Mucosa of gallbladder (tissue), 1 donor: ENCODE measurements at places on chromosomes 7 and 10.

- DNase-seq = no peak
Observed at GRCh38 chr10:55311848-55312635, 511.0 kb upstream of the PCDH15 start.

DNA sequence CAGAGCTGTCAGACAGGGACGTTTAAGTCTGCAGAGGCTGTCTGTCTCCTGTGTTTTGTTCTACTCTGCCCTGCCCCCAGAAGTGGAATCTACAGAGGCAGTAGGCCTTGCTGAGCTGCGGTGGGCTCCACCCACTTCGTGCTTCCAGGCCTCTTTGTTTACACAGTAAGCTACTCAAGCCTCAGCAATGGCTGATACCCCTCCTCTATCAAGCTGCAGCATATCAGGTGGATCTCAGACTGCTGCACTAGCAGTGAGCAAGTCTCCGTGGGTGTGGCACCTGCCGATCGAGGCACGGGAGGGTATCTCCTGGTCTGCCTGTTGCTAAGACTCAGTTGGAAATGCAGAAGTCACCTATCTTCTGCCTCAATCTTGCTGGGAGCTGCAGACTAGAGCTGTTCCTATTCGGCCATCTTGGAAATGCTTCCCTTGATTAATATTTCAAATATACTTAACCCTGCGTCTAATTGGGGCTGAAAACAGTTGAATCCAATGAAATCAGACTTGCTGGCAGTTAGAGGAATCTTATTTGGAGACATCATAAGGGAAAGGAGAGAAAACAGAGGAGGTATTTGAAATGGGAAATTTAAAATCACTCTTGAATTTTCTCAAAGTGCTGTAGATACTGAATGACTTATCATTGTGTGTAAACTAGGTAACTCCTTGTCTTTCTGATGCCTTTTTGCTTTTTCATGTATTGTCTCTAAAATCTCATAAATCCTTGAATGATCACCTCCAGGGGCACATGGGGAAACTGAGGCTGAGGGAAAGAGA is 13.8 kb upstream of the CYP3A5 start:
- peak; percentile 49 for DNase-seq

DNA sequence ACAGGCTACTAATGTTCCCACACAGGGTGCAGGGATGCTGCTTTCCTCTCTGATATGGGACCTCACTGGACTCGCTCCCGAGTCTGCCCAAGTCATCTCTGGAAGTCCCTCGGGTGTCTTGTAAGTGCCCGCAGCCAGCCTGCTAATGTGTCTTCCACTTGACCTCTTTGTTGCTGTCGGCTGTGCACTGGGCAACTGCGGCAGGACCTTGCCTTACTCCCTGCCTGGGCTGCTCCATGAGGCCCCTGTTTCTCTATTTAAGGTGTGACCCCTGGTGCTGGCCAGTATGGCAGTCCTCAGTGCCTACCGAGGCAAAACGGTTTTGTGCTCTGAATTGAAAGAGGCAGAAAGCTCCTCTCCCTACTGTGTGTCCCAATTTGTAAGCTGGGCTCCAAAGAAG is 88.8 kb upstream of the DUSP5 start:
- no peak for DNase-seq

GRCh38 chr10:101834341-101834740 is 9.3 kb downstream of the KCNIP2 start:
- no peak for DNase-seq

DNA sequence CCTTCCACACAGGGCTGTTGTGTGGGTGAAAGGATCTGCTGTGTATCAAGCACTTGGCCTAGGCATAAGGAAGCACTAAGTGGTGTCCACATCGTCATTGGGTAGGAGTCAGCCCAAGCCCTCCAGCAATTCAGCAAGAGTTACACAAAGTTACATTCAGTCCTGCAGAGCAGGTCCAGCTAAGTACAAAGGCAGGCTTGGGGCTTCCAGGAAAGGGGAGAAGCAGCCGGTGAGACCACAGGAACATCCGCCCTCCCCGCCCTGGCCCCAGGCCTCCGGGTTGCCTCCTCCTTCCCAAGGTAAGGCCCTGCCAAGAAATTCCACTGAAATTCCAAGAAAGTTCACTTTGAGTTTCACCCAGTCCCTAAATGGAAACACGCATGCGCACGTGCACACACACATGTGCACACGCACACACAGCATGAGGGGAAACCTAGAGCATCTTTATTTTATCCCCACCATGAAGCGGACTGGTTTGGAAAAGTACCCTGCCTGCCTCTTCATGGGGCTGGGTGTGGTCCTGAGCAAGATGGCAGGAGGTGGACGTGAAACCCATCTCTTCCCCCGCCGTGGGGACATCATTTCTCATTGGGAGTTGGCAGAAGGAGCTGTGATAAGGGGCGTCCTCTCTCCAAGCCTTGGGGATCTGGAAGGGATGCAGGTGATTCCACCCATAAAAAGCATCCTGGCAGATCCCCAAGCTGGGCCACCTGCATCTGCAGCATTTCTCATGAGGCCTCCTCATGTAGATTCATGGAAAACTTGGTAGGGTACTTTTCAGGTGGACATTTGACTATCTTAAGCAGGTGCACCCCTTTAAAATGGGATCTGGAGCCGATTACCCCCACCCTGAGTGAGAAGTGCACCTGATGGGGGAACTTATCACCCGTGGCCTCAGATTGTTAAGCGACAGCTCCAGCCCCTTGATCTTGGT is 69.1 kb upstream of the NANOS1 start:
- DNase-seq = no peak

DNA sequence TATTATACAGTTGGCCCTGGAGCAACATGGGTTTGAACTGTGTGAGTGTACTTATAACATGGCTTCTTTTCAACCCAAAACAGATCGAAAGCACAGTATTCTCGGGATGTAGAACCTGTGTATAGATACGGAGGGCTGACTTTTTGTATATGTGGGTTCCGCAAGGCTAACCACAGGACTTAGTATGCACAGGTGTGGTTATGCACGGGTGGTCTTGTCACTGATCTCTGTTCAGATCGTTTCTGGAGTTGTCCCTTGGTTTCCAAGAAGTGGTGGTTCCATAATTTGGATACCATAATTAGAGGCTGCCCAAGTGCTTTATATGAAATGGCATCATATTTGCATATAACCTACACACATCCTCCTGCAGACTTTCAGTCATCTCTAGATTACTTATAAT is 10.9 kb upstream of the BHLHA15 start:
- no peak for DNase-seq

DNA sequence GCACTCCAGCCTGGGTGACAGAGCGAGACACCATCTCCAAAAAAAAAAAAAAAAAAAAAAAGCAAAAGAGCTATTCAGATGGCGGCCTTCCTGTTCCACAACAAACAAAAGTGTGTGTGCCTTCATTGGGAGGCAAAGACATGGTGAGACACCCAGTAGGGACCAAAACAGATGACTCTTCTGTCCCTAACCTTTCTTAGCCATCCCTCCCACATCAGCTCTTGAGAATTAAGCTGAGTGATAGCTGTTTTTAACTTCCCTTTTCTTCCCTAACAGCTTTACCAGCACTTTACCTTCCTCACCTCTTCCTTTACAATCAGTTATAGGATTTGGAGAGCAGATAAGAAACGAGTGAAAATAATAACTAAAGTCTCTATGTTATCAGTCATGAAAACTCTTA is 48.2 kb downstream of the ARMH3 start:
- no peak for DNase-seq
